SK-N-SH (cell line): ENCODE measurements at places on chromosomes 3 and 15. TPM values are rescaled to one million over a fixed set of nuclear protein-coding genes. Genes with fewer than 3 reads are reported as not detected.
A peak's percentile ranks its signal among the peaks of the same experiment; 100 is the strongest.

DNA sequence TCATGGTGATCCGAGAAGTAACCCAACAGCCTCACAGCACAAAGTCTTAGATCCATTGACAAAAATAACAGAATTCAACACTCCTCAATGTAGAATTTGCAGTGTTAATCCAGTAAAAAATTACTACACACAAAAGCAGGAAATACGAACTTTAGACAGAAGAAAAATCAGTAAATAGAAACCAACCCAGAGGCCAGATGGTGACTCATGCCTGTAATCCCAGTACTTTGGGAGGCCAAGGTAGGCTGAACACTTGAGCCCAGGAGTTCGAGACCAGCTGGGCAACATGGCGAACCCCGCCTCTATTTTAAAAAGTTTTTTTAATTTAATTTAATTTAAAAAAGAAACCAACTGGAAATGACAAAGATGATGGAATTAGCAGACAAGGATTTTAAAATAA lies 36.1 kb downstream of the SELENOT start:
- H3K27me3 ChIP-seq = no peaks in the 10 kb centered on the region
- no peak for DNase-seq
- no peaks in the 10 kb centered on the region for H3K4me1 ChIP-seq

GRCh38 chr3:41125258-41125657 lies 74.0 kb upstream of the CTNNB1 start:
- H3K27me3 ChIP-seq = no peaks in the 10 kb centered on the region
- no peaks in the 10 kb centered on the region for H3K4me1 ChIP-seq
- H3K36me3 ChIP-seq = no peaks in the 10 kb centered on the region
- no peak for DNase-seq

DNA sequence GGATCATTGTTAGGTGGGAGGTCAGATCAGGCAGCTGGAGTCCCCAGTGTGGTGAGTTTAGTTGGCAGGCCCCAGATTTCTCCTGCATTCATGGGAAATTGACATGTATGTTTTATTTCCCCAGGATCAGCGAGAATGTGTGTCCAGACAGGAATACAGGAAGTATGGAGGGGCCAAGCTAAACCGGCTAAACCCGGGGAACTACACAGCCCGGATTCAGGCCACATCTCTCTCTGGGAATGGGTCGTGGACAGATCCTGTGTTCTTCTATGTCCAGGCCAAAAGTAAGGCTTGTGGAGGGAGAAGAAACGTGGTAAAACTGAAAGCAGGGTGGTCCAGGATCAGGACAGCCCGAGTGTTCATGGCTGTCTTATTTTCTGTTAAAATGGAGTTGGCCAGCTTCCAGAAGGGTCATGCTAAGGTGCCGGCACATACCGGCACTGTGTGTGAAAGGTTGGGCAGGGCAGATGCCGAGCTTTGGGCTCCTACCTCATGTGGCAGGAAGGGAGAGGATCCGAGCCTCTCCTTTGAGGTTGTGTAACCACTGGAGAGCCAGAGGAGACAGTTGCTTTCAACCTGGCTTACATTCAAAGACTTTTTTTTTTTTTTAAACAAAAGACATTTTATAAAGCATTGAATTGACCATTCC lies 83.1 kb downstream of the PGPEP1L start:
- peaks cover 10% of the 10 kb centered on the region for H3K4me1 ChIP-seq
- H3K27me3 ChIP-seq = no peaks in the 10 kb centered on the region
- no peak for DNase-seq
- H3K4me3 ChIP-seq = no peak overlapping the region
- no peak overlapping the region for H3K27ac ChIP-seq
- peaks cover 38% of the 10 kb centered on the region for H3K36me3 ChIP-seq

DNA sequence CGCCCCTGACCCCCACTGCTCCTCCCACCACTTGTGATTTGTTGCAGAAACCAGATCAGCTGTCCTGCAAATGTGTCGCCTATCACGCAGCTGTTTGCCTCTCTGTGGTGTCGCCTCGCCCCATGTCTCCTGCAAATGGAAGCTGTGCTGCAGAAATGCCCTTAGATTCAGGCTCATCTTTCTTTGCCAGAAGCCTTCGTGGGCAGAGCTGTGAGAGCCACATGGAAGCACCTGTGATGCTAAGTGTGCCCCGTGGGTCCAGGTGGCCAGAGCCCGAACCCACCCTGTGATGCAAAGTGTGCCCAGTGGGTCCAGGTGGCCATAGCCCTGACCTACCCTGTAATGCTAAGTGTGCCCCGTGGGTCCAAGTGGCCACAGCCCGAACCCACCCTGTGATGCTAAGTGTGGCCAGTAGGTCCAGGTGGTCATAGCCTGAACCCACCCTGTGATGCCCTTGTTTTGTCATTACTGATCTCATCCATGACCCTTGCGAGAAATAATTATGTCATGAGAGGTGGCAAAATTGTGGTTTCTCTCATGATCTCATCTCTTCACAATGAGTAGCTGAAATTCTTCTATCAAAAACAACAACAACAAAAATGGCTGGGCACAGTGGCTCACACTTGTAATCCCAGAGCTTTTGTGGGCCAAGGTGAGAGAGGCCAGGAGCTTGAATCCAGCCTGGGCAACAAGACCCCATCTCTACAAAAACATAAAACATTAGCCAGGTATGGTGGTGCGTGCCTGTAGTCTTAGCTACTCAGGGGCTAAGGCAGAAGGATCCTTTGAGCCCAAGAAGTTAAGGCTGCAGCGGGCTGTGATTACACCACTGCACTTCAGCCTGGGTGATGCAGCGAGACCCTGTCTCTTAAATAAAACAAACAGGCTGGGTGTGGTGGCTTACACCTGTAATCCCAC lies 187.4 kb downstream of the GOLGA6L6 start:
- H3K4me1 ChIP-seq = peaks cover 7% of the 10 kb centered on the region; the same call in 1 of the 2 replicates
- H3K4me3 ChIP-seq = no peak overlapping the region
- no peaks in the 10 kb centered on the region for H3K36me3 ChIP-seq
- no peak for DNase-seq

- no peaks in the 10 kb centered on the region for H3K36me3 ChIP-seq
- no peaks in the 10 kb centered on the region; the same call in 1 of the 2 replicates for H3K4me1 ChIP-seq
- no peak for DNase-seq
- no peak overlapping the region for H3K4me3 ChIP-seq
- no peaks in the 10 kb centered on the region for H3K27me3 ChIP-seq
Measured at GRCh38 chr3:106209482-106209881, 340.7 kb upstream of the CBLB start.

DPPA2 gene
- polyA plus RNA-seq = not detected in 2 replicates

GRCh38 chr3:138445236-138445635 lies 10.8 kb downstream of the ESYT3 start:
- no peak for DNase-seq
- no peak overlapping the region for H3K4me3 ChIP-seq
- H3K4me1 ChIP-seq = peaks cover 22% of the 10 kb centered on the region
- no peaks in the 10 kb centered on the region for H3K36me3 ChIP-seq

GPD1L gene
- 6.1 and 7.7 TPM in 2 replicates for polyA plus RNA-seq

- peak overlapping the region; percentile 5; the same call in 1 of the 2 replicates for H3K4me3 ChIP-seq
- peak overlapping the region; percentile 68; the same call in 1 of the 2 replicates for H3K27ac ChIP-seq
- H3K4me1 ChIP-seq = peaks cover 13% of the 10 kb centered on the region; the same call in 1 of the 2 replicates
Measured at GRCh38 chr15:34239151-34239808, 14.5 kb downstream of the EMC4 start.

DNA sequence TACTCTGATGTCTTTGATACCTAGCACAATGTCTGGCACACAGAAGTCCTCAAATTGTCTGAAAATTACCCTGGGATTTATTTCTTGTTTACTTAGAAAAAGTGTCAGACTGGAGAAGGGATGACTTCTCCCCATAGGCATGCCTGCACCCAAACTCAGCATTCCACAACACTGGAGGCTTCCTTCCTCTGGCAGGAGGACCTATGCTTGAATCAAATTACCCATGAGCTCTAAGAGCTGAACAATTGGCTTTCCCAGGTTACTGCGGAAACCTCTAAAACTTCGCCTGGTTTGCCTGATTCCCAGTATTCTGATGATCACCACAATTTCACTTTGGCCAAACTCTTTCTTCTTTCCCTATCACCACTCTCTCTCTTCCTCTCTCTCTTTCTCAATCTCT lies 217.4 kb downstream of the DIPK2A start:
- no peak overlapping the region for H3K27ac ChIP-seq
- no peaks in the 10 kb centered on the region for H3K27me3 ChIP-seq
- no peak for DNase-seq
- no peaks in the 10 kb centered on the region; the same call in 1 of the 2 replicates for H3K4me1 ChIP-seq

ADGRG7 gene
- not detected in 2 replicates for polyA plus RNA-seq

DNA sequence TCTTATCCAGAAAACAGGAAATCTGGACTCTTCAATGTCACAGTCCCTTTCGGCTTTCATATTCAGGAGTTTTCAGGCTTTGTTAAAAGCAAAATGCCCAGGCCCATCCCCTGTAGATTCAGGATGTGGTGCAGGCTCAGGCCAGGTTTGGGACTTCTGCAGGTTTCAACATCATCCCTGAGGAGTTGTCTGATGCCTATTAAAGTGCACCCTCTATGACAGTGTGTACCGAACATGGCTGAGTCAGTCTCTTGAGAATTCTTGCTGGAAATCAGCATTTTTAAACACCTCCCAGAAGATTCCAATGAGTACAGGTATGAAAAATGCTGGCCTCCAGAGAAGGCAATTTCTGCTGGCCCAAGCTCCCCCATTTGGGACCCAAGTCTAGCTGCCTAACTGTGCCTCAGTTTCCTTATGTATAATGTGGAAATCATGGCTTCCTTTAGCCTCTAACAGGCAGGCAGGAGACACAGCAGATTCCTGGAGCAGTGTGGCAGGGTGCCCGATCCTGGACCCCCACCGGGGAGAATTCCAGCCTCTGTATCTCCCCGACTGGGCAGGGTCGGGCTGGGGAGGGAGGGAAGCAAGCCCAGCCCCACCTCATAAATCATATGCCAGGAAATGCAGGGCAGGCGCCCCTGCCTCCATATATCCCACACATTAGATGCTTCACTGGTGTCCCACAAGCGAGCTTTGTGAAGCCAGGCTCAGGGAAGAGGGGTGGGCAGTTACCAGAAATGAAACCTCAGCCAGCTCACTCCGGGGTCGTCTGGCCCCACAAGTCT lies 44.4 kb upstream of the SLC6A11 start:
- H3K27ac ChIP-seq = no peak overlapping the region
- DNase-seq = no peak
- no peaks in the 10 kb centered on the region for H3K36me3 ChIP-seq
- no peak overlapping the region for H3K4me3 ChIP-seq
- H3K27me3 ChIP-seq = no peaks in the 10 kb centered on the region

DNA sequence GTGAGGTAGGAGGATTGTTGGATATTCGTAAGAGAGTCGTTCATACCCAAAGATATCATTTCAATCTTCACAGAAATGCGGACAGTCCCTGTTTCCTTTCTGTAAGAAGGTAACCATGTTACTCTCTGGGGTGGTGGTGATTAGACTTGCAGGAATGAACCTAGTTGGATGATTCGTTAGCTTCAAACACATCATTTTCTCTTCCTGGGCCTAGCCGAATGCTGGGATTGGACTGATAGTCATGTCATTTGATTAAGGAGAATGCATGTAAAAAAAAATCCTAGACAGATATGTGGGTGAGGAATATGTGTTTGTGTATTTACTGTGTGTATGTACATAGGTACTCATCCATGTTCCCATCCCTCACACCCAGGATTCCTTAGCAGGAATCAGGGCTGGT lies 12.4 kb downstream of the SLCO3A1 start:
- H3K27me3 ChIP-seq = no peaks in the 10 kb centered on the region
- DNase-seq = no peak

GRCh38 chr3:67245545-67245944 lies 247.4 kb downstream of the KBTBD8 start:
- no peak overlapping the region for H3K4me3 ChIP-seq
- H3K36me3 ChIP-seq = no peaks in the 10 kb centered on the region
- no peaks in the 10 kb centered on the region for H3K4me1 ChIP-seq

DNA sequence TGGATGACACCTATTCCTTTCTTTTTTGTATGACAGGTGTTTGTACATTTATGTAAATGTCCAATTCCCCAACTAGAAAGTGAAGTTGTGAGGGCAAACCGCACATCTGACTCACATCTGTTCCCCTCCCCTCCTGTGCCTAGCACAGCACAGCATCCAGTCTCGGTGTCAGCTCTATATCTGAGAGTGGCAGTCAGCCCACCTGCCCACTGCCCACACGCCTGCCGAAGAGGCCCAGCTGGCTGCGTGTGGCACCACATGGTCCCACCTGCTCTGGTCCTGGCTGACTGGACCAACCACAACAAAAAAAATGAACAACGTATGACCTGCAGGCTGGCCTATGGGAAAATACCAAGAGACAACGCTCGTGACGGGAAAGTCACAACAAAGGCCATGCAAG lies 62.8 kb downstream of the XXYLT1 start:
- H3K27me3 ChIP-seq = no peaks in the 10 kb centered on the region
- H3K27ac ChIP-seq = peak overlapping the region; percentile 94; the same call in 1 of the 2 replicates
- no peak for DNase-seq
- no peaks in the 10 kb centered on the region for H3K36me3 ChIP-seq
- peaks cover 42% of the 10 kb centered on the region for H3K4me1 ChIP-seq
- no peak overlapping the region for H3K4me3 ChIP-seq

HMCES gene
- polyA plus RNA-seq = 29.0 and 32.4 TPM in 2 replicates

GRCh38 chr3:157865352-157866000 lies 240.7 kb downstream of the SHOX2 start:
- no peaks in the 10 kb centered on the region for H3K36me3 ChIP-seq
- no peaks in the 10 kb centered on the region for H3K27me3 ChIP-seq
- no peak overlapping the region for H3K4me3 ChIP-seq
- H3K27ac ChIP-seq = no peak overlapping the region
- H3K4me1 ChIP-seq = no peaks in the 10 kb centered on the region; the same call in 1 of the 2 replicates

SSUH2 gene
- polyA plus RNA-seq = 0.18 and 0.26 TPM in 2 replicates

DNA sequence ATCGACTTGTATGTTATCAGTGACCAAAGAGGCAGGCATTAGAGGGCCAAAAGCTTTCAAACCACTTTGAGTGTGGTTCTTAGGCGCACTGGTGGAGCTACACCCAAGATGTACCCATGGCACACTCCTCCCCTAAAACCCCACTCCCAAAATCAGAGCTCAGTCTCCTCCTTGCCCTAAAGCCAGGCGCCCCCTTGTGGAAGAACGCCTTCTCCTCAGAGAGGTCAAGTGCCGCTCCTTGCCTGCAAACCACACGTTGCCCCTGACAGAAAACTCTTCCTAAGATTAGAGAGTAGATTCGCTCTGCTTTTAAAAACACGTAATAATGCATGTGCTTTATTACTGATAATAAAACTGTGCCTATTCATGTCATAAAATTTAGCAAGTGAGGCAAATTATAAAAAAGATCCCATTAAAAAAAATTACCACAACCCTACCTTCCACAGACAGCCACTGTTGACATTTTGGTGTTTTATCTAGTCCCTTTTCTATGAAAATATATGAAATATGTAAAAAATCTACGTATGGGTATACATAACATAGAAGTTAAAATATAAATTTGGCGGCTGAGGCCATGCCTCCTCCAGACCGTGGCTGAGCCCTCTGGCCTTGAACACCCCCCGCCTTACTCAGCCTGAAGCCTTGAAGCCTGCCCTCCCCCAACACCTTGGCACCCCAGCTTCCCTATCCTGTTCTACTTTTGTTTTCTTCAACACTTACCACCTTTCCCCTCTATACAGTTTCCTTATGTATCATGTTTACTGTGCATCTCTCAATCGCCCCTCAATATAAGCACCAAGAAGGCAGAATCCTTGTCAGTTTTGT lies 33.5 kb downstream of the BCL2L10 start:
- no peak overlapping the region; the same call in 1 of the 2 replicates for H3K4me3 ChIP-seq
- H3K27ac ChIP-seq = no peak overlapping the region
- no peaks in the 10 kb centered on the region for H3K27me3 ChIP-seq
